ENCODE measurements at places on chromosomes 16 and 17. TPM values are rescaled to one million over a fixed set of nuclear protein-coding genes. Genes with fewer than 3 reads are reported as not detected.

ATAD5 gene
- total RNA-seq, result 3.2 TPM

KCNJ18 gene
- not detected for total RNA-seq

GABARAP gene
- total RNA-seq, result 199 TPM

ITGAE gene
- total RNA-seq, result 10.1 TPM

P2RX5 gene
- 4.1 TPM for total RNA-seq

COPS3 gene
- 93.5 TPM for total RNA-seq

C1QTNF8 gene
- not detected for total RNA-seq

ANKRD40CL gene
- not detected for total RNA-seq

FBXL16 gene
- 0.17 TPM for total RNA-seq

HAS3 gene
- 0.66 TPM for total RNA-seq

SLC47A2 gene
- not detected for total RNA-seq
